ENCODE measurements at places on chromosomes 1 and 21. TPM values are rescaled to one million over a fixed set of nuclear protein-coding genes. Genes with fewer than 3 reads are reported as not detected.

- no peak for DNase-seq
Measured at GRCh38 chr1:68087184-68087583, 36.8 kb upstream of the DIRAS3 start.

Gene KCNK2
- polyA plus RNA-seq: 2.9 TPM

Gene OR6N1
- polyA plus RNA-seq: not detected

GRCh38 chr1:65694933-65695332 lies 97.8 kb upstream of the PDE4B start:
- DNase-seq: no peak

- DNase-seq: no peak
Measured at GRCh38 chr1:217721692-217722091, 90.5 kb downstream of the SPATA17 start.

DNA sequence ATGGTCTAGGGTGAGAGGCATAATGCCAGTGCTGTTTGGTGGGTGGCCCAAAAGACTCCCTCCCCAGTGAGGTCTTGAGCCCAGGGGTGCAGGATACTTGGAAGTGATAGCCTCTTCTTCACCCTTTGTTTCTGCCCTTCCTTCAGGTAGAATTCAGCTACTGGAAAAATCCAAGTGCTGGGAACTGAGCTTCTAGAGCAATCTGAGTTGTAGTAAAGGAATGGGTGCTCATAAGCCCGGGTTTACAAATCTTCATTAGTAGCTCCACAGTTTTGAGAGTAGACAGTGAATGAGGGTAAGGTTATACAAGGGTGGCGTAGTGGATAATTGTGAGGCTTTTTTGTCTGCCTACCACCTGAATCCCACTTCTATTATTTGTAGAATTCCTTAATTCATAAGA lies 29.2 kb upstream of the CD84 start:
- no peak for DNase-seq

Gene MX2
- polyA plus RNA-seq: 2.3 TPM

- DNase-seq: no peak
Measured at GRCh38 chr1:26597629-26598039, 68.1 kb downstream of the RPS6KA1 start.

GRCh38 chr21:41183575-41183974 lies 15.6 kb downstream of the BACE2 start:
- no peak for DNase-seq

All from left renal pelvis (tissue), 4 donors.